ENCODE measurements at places on chromosomes 16 and 17.
A peak's percentile ranks its signal among the peaks of the same experiment; 100 is the strongest.

GRCh38 chr16:79800016-79800608 is 199.6 kb upstream of the MAF start:
- DNase-seq: no peak

GRCh38 chr16:63365649-63366304 is 1329.5 kb upstream of the CDH8 start:
- no peak for DNase-seq

- DNase-seq: no peak
Measured at GRCh38 chr16:978403-978802, 3.2 kb upstream of the SOX8 start.

GRCh38 chr16:30085820-30086219 is 5.9 kb downstream of the TBX6 start:
- DNase-seq: no peak

DNA sequence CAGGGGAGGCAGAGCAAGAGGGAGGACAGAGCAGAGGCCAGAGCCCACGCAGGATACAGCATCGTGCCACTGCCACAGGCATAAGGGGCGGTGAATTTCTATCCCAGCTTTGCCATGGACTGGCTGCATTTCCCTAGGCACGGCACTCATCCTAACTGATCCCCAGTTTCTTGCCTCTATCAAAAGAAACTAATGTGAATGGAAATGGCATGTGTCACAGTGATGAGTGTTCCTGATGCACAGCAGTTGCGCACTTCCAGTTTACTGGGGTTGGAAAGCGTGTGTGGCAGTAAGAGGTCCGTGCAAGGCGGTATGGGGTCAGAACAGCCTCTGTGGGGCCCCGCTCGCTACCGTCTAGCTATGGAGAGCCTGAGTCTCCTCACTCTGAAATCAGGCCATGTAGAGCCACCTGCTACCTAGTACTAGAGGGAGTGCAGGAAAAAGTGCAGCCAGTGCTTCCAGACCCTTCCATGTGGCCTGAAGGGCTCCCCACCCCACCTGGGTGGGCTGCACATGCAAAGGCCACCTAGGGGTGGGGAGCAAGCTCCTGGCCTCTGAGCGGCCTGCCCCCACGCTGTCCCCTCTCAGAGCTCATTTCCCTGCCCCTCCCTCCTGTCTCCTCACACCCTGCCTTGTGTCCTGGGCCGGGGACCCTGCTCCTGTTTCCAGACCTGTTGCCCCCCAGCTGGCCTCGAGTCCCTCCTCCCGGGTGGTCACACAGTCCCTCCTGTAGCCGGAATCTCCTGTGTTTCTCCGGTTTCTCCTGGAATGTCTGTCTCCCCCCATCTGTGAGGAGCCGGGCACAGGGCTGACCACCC is 5.0 kb upstream of the KCNJ18 start:
- no peak for DNase-seq

DNA sequence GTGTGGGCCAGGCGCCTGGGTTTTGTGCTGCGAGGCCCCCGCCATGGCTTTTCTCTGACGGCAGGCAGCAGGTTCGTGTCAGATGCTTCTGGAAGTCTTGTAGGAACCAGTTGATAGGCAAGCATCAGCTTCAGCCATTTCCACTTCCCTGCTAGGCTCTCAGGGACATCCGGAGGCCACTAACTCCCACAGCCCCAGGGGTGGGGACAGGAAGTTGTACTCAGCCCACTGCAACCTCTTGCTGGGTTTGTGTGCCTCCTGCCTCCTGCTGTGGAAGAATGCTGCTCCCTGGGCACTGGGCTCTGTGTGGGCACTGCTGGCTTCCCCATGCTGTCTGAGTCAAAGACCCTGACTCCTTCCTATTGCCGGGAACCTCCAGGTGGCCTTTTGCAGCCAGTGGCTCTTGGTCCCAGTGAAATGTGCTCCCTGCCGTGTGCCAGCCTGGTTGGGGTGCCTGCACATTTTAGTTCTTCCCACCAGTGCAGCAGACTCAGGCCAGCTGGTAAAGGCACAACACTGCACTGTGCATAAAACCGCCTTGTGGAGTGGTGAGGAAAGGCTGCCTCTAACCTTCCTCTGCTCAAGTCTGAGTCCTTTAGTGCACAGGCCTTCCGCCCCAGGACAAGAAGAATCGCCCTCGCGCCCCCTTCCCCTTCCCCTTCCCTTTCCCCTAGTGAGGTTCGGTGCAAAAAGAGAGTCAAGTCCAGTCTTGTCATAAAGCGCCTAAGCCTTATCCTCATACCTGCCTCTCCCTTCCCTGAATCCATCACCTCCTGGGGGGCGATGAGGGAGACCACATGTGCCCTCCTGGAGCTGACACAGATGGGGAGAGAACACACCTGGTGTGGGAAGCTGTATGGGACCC is 16.6 kb downstream of the LDHD start:
- DNase-seq: peak; percentile 55

- DNase-seq: no peak
Measured at GRCh38 chr17:73293480-73293911, 18.3 kb downstream of the CDC42EP4 start.

DNA sequence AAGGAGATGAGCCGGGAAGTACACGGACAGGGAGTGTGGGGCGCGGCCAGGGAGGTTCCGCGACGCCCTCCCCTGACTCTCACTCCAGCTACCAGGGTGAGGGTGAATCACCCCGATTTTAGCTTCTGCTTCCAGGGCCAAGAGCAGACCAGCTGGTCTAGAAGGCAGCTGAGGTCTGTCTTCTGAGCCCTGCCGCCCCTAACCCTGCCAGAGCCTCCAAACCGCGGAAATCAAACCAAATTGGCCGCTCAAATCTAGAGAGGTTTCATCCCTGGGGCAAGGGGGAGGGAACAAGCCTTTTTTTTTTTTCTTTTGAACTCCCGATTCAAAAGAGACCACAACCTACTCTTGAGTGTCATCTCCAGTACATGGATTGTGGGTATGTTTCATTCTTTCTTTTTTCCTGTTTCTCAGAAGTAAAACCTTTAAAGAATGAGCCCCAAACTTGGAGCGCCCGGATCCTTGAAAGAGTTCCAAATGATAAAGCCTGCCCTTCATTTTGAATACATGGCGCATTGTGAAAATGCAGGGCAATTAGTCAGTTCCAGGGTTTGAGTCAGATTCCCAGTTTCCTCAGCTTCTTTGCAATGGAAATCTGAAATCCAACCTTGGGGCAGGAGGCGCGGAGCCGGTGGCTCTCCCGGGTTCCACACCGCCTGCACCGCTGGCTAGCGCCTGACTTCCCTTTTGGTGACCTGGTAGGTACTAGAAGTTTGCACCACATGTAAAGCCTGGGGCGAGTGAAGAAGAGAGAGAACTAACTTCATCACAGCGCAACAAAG is 16.5 kb upstream of the ZFHX3 start:
- no peak for DNase-seq

DNA sequence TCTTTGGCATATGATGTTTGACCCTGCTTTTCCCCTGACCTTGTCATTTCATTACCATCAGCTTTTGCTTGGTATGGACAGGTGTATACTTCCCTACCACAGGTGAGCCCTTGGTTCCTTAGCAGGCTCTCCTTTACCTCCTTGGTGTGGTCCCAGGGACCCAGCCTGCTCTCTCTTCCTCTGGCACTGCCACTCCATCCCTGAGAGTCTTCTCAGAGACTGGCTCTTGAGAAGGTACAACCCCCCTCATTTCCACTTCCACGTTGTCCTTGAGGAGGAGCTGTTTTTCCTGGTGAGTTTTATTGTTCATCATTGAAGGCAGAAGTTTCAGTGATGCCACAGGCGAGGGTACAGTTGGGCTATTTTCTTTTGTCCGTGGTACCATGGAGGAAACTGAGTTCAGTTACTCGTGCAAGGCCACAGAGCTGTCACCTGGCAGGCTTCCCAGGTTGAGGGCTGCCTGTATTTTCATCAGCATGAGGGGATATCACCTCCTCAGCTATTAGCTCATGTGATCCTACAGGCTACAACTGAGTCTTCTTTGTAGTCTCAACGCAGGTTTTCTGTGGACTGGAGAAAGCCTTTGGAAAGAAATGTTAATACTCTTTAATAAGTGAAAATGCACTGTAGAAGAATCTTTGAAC is 52.3 kb downstream of the MSI2 start:
- no peak for DNase-seq

GRCh38 chr16:57462209-57462977 is at the start of gene POLR2C:
TSS of gene POLR2C (plus strand) at chr16:57462679. CDS start at chr16:57462725, 46 bp downstream.
- peak; percentile 95 for DNase-seq

DNA sequence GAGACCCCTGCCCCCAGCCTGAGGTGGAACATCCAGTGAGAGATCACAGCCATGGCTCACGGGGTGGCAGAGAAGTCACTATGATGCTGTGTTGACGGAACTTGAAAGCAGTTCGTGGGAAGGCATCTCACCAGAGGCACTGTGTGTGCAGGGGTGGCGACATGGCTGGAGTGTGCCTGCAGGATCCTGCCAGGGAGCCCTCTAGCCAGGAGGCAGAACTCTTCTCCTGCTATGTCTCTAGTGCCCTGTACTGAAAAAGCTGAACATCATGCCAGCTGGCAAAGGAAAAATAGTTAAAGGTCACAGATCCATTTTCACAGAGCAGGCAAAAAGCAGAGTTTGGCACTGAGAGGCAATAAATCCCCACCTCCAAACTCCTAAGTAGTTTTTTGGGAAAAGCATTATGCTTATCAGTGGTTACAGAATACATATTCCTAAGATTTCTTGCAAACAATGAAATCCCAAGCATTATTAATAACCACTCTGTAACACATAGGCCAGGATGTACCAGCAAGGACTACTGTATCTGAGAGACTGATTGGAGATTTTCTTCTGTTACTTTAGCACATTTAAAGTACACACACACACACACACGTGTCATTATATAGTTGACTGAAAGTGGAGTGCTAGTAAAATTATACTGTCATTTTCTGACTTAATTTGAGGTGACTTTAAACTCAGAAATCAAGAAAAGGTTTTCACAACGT is 36.8 kb downstream of the TNRC6C start:
- peak; percentile 42 for DNase-seq

DNA sequence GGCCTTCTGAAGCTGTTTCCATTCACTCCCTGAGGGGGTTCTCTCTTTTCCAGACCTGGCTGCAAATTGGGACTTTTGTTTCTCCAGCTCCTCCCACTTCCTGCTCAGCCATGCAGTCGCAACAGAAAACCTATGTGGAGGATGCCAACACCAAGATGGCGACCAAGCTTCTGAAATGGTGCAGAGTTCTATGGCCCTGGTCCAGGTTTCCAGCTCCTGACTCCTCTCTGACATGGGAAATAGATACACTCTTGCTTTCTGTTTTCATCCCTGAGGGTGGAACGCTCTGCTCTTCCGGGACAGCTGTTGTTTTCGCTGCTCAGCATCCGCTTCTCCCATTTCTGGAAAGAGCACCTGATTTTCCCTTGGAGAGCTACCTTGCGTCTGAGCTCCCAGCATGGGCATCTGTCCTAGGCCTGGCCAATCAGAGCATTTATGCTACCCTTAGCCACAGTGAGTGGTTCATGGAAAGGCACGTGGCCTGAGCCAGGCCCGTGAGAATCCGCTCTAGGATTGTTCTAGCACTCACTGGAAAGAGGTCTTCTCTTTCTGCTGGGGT is 8.1 kb downstream of the GPRC5B start:
- DNase-seq: no peak

DNA sequence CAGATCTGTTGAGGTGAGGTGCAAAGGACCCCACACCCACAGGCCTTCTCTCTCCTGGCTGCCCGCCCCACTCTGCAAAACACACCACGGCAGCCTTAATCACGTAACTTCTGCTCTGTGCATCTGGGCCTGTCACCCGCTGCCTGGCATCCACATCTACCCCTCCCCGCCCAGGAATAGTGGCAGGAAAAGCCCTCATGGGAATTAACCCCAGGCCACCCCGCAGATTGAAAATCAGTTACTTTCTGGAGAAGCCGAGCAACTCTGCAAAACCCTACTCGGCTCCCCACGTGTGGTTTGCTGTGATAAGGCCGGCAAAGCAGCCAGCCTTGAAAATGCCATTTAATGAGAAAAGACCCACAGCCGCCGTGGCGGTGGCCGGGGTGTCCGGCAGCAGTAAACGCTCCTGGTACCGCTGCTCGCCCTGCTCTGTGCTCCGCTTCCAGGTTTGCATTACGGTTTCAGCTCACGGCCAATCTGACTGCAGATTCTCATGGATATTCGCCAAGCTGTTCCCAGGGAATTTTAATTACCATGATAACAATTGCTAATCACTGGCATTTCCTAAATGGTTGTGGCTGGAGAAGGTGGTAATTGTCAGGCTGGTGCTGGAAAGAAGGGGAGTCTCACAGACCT is 78.0 kb upstream of the DOC2B start:
- no peak for DNase-seq

DNA sequence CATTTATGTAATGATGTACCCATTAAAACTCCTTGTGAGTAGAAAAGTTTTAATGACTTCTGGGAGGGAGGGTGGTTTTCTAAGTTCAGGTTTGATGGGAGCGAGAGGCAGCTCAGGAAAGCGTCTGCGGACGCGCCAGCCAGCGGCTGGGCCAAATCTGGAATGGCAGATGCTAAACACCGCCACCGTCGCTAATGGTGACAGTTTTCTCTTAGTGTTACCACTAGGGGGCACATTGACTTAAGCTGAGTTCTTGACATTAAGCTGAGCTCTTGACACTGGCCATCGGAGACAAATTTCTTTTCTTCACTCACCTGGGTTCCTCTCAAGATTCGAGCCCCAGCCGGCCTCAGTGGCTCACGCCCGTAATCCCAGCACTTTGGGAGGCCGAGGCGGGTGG is 6.7 kb downstream of the TRPV1 start:
- peak; percentile 48 for DNase-seq

GRCh38 chr17:45895304-45895968 is 1.1 kb downstream of the MAPT start:
- peak; percentile 13 for DNase-seq

GRCh38 chr17:27481327-27481726 is 25.1 kb downstream of the KSR1 start:
- DNase-seq: peak; percentile 53

- DNase-seq: no peak
Measured at GRCh38 chr16:15856182-15856581, 646 bp downstream of the MYH11 start.

DNA sequence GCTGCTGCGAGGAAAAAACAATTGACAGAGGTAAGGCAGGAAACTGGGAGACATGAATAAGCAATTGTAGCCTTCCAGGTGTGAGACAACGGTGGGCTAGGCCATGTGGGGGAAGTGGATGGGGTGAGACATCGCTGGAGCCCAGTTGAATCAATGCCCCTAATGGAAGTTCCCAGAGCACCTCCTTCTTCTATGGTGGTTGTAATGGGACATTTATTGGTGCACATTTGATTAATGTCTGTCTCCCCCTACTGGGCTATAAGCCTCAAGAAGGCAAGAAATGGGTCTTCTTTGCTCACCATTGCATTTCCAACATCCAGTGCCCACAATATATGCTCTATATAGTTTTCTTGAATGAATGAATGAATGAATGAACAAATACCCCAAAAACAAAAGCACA is 22.7 kb upstream of the CD300E start:
- DNase-seq: no peak

- DNase-seq: no peak
Measured at GRCh38 chr17:49090878-49091594, 41.5 kb upstream of the B4GALNT2 start.

DNA sequence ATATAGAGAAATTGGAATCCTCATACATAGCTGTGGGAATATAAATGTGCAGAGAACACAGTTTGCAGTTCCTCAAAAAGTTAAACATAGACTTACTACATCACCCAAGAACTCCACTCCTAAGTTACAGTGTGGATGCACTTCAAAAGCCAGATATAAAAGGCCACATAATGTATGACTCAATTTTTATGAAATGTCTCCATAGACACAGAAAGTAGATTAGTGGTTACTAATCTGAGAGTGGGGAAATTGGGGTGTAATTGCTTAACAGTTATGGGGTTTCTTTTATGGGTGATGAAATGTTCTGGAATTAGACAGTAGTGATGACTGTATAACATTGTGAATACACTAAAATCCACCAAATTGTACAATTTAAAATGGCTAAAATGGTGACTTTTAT is 60.9 kb downstream of the CACNG1 start:
- DNase-seq: no peak
